Left lung (tissue), 14 donors: ENCODE measurements at places on chromosomes 6 and 20. TPM values are rescaled to one million over a fixed set of nuclear protein-coding genes. Genes with fewer than 3 reads are reported as not detected.
A peak's percentile ranks its signal among the peaks of the same experiment; 100 is the strongest.

GRCh38 chr20:34891166-34892062, 15.0 kb downstream of the ACSS2 start:
- no peaks in the 10 kb centered on the region for H3K27me3 ChIP-seq
- peak overlapping the region; percentile 73 for H3K27ac ChIP-seq
- DNase-seq = no peak
- H3K4me1 ChIP-seq = peaks cover 39% of the 10 kb centered on the region

DNA sequence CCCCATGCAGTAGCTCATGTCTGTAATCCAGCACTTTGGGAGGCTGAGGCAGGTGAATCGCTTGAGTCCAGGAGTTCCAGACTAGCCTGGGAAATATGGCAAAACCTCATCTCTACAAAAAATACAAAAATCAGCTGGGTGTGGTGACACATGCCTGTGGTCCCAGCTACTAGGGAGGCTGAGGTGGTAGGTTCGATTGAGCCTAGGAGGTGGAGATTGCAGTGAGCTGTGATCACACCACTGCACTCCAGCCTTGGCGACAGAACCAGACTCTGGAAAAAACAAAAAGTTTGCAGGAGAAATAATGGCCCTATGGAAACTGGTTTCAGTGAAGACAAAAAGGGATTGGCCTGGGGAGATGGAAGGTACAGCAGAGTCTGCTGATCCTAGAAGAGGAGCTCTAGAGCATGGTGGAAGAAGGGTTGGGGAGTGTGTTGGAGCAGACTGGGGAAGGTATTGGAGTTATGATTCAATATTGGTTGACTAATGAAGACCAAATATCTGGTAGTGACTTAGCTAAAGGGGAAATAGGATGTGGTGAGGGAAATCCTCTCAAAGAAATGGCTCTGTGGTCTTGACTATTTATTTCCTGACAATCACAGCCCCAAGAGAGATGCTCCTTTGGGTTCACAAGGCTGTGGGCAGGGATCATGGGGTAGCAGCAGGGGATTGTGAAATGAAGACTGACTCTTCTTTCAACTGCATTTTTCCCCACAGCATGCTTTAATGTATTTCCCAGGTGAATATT, 281.9 kb downstream of the UTRN start:
- H3K36me3 ChIP-seq = no peaks in the 10 kb centered on the region
- no peaks in the 10 kb centered on the region for H3K4me1 ChIP-seq
- H3K4me3 ChIP-seq = no peak overlapping the region

The SLC17A3 gene
- 0.11 TPM for polyA plus RNA-seq

The TGM2 gene
- polyA plus RNA-seq = 101 TPM

The RAB5IF gene
- polyA plus RNA-seq = 42.2 TPM

The OR2W1 gene
- not detected for polyA plus RNA-seq
